ENCODE measurements at places on chromosomes 2 and 18. TPM values are rescaled to one million over a fixed set of nuclear protein-coding genes. Genes with fewer than 3 reads are reported as not detected.

The RPIA gene
- total RNA-seq: 29.3 TPM

The HOXD8 gene
- total RNA-seq: 5.3 TPM

The POTEC gene
- total RNA-seq: not detected

The SCN9A gene
- total RNA-seq: 1.9 TPM

The KCNJ3 gene
- not detected for total RNA-seq

The IGFBP5 gene
- 0.17 TPM for total RNA-seq

The KIDINS220 gene
- total RNA-seq: 24.5 TPM

The SDC1 gene
- total RNA-seq: 194 TPM

The NR4A2 gene
- total RNA-seq: 1.7 TPM

The TUBA3E gene
- 4.6 TPM for total RNA-seq

The CIAO1 gene
- 83.0 TPM for total RNA-seq

The KLF7 gene
- 17.0 TPM for total RNA-seq

The MAPRE3 gene
- 11.1 TPM for total RNA-seq

The MALL gene
- total RNA-seq: 143 TPM

The COL3A1 gene
- 0.20 TPM for total RNA-seq

The EHD3 gene
- total RNA-seq: 6.3 TPM

The SERPINB8 gene
- total RNA-seq: 9.3 TPM

The NUP35 gene
- total RNA-seq: 31.8 TPM

The GATA6 gene
- 1.7 TPM for total RNA-seq

The FAP gene
- not detected for total RNA-seq
